ENCODE measurements at places on chromosomes 1 and 21. TPM values are rescaled to one million over a fixed set of nuclear protein-coding genes. Genes with fewer than 3 reads are reported as not detected.

The NUAK2 gene
- 5.0 TPM for total RNA-seq

The CLCA1 gene
- not detected for total RNA-seq

The FCAMR gene
- total RNA-seq, result not detected

The CNR2 gene
- not detected for total RNA-seq

The RAB42 gene
- total RNA-seq, result 8.8 TPM

The ETV3 gene
- 19.1 TPM for total RNA-seq

The TCP10L gene
- 0.09 TPM for total RNA-seq

Measured in dermis blood vessel endothelial cell (primary cell).